ENCODE measurements at places on chromosomes 5 and 9. TPM values are rescaled to one million over a fixed set of nuclear protein-coding genes. Genes with fewer than 3 reads are reported as not detected.
A peak's percentile ranks its signal among the peaks of the same experiment; 100 is the strongest.

The POLR3G gene
- 1.9 TPM for total RNA-seq

The NEUROG1 gene
- not detected for total RNA-seq

The KCNV2 gene
- total RNA-seq: not detected

The AFF4 gene
- total RNA-seq: 49.6 TPM

The PCDHGA6 gene
- total RNA-seq: 2.2 TPM

The FAM81B gene
- total RNA-seq: not detected

The SLC6A18 gene
- not detected for total RNA-seq

The AGPAT2 gene
- total RNA-seq: 15.5 TPM

DNA sequence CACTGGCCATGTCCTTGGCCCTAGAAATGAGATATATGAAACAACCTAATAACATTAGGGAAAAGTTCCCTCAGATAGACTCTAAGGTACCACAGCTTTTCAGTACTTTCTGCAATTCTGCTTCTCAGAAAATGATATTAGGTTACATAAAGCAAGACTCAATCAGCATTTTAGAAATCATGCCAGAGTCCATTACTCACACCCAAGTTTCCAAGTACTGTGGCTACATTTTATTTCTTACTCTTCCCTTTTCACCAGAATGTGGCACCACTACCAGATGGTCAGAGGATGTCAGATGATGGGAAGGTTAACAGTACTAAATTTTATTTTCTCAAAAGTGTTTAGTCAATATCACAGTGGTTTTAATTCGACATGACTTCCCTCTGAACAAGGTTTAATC lies 217.2 kb downstream of the MLLT3 start:
- DNase-seq: no peak

DNA sequence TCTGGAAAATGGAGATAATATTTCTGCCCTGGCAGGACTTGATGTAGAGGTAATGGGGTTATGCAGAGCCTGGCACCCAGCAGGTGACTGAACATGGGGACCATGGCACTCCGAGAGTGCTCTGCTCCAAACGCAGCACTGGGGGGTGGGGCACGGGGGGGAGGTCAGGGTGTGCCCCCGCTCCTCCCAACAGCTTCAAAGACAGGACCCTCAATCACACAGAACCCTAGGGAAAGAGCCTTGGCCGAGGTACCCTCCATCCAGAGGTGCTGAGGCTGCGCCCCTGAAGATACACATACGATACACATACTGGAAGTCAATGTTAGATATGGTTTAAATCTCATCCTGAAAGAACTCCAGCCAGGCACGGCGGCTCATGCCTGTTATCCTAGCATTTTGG lies 26.6 kb upstream of the CEP72 start:
- no peak for DNase-seq

- DNase-seq: no peak
Measured at GRCh38 chr5:132388244-132389050, 18.9 kb downstream of the SLC22A5 start.

- DNase-seq: no peak
Measured at GRCh38 chr5:156295431-156295830, 31.5 kb upstream of the SGCD start.

- DNase-seq: peak; percentile 9
Measured at GRCh38 chr9:134181648-134182034, 17.3 kb upstream of the RNU6ATAC start.

DNA sequence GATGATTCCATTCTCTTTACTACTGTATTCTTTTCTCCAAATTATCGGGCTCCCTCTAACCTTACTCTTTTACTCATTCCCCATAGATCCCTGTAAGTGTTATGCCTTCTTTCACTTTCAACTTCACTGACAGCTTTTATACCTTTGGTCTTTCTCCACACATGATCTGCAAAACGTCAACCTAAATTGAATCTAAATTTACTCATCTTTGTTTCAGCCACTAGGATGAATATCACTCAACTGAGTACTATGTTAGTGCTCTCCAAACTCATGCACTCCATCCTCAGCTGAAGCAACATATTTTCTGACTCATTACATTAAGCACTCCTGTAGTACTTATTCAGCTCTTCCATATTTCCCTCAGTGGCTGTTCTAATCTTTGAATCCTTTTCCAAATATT lies 133.4 kb downstream of the ADAMTS19 start:
- no peak for DNase-seq

GRCh38 chr5:154352960-154353548 lies 92.7 kb upstream of the SAP30L start:
- DNase-seq: no peak

DNA sequence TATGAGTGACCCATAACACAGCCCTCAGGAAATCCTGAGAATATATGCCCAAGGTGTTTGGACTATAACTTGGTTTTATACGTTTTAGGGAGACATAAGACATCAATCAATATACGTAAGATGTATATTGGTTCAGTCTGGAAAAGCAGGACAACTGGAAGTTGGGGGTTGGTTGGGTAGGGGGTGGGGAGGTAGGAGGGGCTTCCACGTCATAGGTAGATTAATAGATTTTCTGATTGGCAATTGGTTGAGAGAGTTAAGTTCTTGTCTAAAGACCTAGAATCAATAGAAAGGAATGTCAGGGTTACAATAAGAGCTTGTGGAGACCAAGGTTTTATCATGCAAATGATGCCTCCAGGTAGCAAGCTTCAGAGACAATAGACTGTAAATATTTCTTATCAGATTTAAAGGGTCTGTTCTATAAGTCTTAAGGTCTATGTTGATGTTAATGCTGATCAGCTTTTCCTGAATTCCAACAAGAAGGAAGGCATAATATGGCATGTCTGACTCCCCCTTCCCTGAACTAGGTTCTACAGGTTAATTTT lies 2267.7 kb upstream of the ACO1 start:
- DNase-seq: no peak

DNA sequence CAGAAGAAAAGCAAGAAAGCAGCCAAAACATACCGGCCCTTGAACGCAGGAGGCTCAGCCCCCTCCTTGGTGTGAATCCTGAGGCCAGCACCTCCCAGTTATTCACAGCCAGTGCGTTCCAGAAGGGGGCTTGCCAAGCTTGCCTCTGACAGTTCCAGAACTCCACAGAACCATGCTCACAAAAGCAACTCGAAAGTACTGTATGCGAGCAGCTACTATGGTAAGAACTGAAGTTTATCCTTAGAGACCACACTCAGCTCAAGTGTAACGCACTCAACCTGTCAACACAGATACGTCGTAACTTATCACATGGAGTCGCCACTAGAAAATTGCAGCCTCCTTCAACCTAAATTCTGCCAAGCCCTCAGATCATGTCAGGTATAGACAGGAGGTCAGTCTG lies 1.4 kb downstream of the UBAC1 start:
- no peak for DNase-seq

GRCh38 chr5:177483994-177484901 lies 10.8 kb upstream of the DBN1 start:
- no peak for DNase-seq

DNA sequence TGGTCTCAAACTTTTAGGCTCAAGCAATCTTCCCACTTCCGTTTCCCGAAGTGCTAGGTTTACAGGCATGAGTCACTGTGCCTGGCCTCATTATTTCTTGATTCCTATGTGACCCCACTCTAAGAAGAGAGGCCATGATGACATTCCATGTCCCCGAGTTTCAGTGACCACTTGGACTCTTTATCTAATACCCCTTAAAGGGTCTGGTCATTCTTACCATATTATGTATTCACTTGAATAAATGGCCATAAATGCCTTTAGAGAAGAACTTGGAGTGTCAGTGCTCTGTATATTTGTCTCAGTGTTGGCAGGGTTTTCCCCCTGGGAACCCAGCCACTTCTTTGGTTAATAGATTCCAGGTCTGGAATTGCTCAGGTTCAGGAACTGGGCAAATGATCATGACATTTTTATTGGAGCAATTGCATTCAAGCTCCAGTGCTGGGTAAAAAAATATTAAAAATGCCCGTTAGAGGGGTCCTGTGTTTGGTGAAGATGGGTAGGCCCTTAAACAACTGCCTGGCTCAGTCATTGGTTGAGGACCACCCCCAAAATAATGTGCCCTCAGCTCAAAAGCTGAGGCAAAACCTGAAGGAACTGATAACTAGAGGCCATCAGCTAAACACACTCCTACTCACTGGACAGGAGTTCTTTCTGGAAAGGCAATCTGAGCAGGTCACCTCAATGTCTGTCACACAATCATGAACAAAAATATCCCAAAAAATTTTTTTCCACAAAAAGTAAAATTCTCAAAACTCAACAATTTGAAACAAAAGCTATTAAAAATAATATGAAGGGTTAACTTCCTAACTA lies 186.6 kb upstream of the ZNF608 start:
- DNase-seq: no peak

DNA sequence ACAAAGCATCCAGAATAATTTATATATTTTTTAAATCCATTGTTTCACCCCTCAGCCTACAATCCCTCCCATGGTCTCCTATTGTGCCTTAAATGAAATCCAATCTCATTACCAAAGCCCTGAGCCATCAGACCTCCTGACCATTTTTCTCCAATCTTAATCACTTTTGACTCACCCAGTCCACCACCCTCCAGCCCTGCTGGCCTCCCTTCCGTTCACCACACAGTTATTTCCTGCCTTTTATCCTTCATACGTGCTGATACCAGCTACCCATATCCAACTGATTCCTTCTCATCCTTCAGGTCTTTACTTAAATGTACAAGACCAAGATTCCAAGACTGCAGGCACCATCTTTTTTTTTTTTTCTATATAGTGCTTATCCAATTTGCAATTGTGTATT lies 1026.7 kb upstream of the DMAC1 start:
- no peak for DNase-seq

DNA sequence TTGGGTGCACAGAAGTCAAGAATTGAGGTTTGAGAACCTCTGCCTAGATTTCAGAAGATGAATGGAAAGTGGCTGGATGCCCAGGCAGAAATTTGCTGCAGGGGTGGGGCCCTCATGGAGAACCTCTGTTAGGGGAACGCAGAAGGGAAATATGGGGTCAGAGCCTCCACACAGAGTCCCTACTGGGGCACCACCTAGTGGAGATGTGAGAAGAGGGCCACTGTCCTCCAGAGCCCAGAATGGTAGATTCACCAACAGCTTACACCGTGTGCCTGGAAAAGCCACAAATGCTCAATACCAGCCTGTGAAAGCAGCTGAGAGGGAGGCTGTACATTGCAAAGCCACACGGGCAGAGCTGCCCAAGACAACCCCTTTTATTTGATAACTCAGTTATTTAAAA lies 383.5 kb downstream of the TLE4 start:
- no peak for DNase-seq

DNA sequence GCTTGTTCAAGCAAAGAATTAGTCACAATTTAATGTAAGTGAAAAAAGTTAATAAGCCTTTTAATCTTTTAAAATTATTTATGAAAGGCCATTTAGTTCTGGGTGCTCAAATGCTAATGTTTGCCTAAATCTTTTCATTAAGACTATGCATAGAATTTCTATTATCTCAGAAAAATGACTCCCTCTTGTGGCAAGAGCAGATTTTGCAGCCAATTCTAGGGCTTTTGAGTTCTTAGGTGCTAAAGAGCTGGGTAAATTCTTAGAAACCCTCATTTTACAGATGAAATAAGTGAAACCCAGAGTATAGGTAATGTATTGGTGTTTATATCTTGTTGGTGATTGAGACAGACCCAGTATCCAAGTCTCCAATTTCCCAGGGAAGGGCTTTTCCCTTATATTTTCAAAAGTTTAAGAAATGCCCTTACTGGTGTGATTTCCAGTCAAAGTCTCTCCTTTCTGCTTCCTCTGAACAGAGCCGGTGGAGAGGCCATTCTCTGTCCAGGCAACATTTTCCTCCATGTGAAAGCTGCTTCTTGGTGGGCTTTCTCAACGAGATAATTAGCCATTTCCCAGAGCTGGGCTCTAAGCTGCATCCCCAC lies 24.1 kb upstream of the PCSK5 start:
- DNase-seq: no peak

GRCh38 chr5:66864240-66864884 lies 268.2 kb downstream of the MAST4 start:
- DNase-seq: no peak

GRCh38 chr5:123502120-123502519 lies 9.9 kb upstream of the CSNK1G3 start:
- DNase-seq: no peak

DNA sequence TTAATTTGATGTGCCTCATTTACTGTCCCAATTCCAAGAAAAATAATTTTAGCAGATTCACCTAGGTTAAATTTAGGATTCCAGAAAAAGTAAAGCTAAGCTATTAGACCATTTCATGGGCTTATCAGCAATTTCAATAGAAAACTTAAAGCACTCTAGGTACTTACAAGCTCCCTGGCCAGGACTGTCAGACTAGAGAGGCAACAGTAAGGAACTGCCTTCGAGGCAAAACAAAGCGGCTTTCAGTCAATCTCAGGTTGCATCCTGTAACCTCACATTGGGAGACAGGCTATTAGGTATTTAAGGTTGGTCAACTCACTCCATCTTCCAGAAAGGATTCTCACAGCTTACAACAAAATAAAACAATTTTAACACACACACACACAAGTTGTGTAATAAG lies 48.7 kb upstream of the FSD1L start:
- no peak for DNase-seq

DNA sequence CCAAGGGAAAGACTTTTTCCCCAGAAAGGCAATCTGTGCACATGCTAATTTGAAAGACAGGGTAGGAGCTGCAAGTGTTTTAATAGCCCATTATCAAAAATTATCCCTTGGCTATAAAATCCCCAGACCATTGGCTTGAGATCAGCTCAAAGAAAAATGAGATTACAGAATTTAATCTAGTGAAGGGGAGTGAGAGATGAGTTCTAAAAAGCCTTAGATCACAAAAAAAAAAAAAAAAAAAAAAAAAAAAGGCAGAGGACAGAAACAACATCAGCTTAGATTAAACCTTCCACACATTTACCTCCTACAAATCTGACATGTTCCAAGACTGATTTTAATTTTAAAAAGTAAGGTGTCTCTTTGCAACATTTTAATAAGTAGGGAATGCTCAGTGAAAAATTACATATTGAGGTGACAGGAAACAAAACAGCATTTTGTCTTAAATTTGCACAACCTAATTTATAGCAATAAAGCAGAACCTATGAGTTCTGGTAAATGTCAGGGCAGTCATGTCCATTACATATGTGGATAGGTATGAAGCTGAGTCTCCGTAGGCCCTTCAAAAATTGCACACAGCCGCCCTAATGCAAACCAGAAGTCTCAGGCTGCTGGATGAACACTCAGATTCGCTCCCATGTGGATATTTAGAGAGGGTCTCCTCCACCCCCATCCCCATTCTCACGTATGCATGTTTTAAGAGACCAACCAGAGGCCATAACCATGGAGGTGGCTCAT lies 43.4 kb downstream of the NFIB start:
- DNase-seq: no peak

- no peak for DNase-seq
Measured at GRCh38 chr9:118929287-118929686, 439.9 kb downstream of the BRINP1 start.

DNA sequence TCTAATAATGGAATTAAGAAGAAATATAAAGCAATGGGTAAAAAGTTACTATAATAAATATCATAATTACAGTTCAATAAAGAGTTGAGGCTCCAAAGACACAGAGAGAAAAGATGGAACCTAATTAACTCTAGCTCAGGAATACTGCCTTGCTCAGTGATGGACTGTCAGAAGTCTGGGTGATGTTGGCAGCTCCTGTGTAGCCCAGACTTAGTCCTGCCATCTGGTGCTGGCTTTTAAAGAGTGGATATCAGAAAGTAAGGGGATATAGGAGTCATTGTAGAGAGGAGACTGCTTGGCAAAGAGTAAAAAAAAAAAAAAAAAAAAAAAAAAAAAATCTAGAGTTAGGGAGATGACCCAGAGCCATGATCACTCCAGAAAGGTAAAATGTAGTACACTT lies 551.9 kb upstream of the DMAC1 start:
- no peak for DNase-seq
